ENCODE measurements at places on chromosomes 16 and 17.

DNA sequence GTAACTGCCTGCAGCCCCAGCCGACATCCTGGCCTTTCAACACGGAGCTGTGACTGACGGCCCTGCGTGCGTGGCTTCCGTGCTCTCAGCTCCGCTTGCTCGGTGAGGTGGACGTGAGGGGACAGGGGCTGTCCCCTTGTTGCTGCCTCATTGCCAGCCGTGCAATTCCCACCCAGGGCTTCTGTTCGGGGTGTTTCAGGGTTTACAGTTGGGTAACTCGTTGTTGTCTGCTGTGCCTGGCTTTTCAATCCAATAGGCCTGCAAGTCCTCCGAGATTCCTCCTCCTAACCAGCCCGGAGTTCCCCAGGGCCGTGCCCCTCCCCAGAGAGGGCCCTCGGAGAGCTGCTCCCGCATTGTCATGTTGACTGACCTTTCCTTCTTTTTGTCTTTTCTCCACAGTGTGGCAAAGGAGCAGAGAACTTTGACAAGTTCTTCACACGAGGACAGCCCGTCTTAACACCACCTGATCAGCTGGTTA, 31.4 kb upstream of the CACNG5 start:
- DNase-seq: no peak

DNA sequence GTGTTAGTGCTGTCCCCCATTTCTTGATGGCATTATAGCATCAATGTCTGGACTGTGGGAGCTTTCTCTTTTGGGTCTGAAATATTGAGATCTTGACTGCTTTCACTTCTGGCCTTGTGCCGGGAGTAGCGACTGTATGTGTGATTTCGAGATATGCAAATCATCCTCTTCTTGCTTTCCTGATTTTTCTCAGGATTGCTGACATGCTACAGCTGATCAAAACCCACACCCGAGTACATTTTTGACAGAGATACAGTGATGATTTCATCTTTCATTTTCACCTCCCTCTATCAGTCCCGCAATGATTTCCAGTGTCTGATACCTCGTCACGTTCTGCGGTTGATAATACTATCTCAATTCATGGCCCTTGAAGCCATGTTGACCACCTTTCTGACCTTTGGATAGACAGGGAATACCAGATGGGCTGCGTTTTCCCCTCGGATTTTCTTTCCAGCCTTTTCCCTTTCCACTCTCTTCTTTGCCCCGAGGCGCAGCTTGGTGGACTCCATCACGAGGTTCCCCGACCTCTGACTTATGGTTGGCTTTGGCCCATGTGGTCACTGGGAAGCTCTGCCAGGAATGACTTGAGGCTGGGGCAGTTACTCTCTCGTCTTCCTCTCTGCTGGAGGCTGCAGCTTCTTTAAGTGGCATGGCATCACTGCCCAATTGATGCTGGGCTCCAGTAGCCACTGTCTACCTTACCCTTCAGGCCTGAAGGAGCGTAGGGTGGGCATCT, 184.4 kb downstream of the SNX29 start:
- no peak for DNase-seq

GRCh38 chr17:47660064-47660492, 10.4 kb downstream of the KPNB1 start:
- DNase-seq: no peak

DNA sequence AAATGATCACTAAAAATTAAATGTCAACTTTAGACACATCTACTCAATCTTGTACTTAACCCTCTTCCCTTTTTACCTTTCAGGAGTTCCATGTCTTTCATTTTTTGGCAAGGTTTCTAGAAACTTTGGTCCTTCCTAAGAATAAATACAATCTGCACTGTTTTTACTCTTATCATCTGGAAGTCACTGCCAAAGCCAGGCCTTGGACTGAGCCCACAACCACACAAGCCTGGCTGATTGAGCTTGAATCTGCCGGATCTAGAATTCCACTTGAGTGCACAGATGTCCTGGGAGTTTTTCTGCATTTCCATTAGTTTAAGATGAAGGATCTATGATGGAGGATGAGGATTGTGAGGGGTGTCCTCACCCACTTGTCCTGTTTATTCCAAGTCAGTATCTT, 126.1 kb downstream of the VPS53 start:
- peak; percentile 69 for DNase-seq
